Natural killer cell treated with Interleukin-12 subunit alpha and Interleukin-12 subunit beta and Interleukin-15 and Interleukin-18, amount 100 ng/mL, for 72 hours (primary cell): ENCODE measurements at places on chromosomes 11 and 22. TPM values are rescaled to one million over a fixed set of nuclear protein-coding genes. Genes with fewer than 3 reads are reported as not detected.

DNA sequence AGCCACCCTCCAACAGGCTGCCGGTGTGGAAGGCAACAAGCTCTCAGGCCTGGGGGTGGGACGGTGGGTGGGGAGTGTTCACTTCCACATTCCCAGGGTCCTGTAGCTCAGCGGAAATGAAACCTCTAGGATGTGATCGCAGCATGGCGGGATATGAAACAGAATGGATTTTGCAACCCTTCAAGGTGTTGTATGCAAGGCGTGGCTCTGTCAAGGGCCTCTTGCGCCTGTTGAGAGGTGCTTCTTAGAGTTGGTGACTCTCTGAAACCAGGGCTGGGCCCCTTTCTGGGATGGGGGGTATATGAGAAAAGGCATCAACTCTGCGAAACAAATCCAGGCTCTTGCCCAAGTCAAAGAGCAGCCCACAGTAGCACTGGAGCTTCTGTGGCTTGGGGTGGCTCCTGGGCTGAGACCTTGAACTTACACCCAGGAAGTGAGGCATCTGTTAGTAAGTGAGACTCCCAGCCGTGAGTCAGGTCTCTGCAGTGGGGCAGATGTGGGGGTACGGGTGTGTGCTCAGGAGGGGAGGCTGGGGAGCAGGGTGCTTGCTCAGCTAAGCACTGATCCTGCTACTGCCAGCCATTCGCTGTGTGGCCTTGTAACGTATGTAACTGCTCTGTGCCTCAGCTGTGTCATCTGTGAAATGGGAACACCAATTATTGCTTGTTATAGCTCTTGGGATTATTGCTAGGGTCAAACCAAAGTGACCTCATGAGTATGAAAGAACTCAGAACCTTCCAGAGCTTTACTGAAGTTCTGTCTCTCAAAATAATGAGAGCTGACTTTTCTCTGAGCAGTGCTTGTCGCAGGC, 28.3 kb downstream of the NECTIN1 start:
- DNase-seq = no peak
- H3K4me3 ChIP-seq = no peak overlapping the region
- H3K27ac ChIP-seq = no peak overlapping the region
- no peaks in the 10 kb centered on the region for H3K36me3 ChIP-seq
- peaks cover 9% of the 10 kb centered on the region for H3K27me3 ChIP-seq

Gene P2RY2
- total RNA-seq = not detected

DNA sequence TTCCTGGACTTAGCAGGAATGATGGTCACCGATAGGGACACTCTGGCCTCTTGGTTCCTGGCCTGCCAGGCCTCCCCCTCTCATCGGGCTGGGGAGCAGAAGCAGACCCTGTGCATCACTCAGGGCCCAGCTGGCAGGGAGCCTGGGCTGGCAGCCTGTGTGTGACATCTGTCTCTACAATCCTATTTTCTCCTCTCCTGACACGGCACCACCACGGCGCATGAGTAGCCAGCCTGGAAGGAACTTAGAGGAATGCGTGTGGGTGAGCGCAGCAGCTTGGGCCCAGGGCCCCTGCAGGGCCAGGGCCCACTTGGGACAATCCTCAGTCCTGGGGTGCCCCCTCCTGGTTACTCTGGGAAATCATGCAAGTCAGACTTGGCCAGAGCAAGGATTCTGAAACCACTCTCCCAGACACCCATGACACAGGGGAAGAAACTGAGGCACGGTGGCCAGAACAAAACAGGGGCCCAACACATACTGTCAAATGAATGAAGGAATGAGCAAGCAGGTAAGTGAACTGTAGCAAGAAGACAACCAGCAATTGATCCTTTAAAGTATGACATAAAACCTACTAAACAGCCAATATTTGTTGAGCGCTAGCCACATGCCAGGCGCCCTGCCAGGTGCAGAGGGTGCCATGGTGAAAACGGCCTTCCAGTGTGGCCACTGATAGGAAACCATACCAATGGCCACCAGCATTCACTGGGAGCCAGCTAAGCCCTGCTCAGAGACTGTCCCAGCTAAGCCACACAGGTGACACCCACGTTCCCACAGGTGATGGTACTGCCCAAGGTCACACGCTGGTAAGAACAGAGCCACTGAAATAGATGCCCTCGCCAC, 13.3 kb downstream of the RSPH14 start:
- H3K4me3 ChIP-seq = no peak overlapping the region
- H3K4me1 ChIP-seq = no peaks in the 10 kb centered on the region
- no peaks in the 10 kb centered on the region for H3K36me3 ChIP-seq
- peak overlapping the region; percentile 72 for H3K27ac ChIP-seq

DNA sequence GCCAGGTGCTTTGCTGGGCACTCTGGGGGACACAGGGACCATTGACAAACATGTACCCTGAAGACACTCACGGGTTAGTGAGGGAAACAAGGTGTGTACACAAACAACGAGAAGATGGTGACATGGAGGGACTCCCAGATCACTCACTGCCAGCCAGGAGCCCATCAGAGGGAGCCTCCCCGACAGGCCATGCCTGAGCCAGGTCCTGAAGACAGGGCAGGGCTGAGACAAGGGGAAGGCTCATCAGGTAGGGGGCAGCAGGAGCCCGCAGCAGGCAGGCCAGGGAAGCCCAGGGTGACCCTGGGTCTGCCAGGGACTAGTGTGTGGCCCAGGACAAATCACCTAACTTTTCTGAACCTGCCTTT, 127.9 kb downstream of the BUD13 start:
- no peak for DNase-seq
- no peaks in the 10 kb centered on the region for H3K4me1 ChIP-seq
- peaks cover 3% of the 10 kb centered on the region for H3K27me3 ChIP-seq

Gene NFRKB
- total RNA-seq = 45.2 TPM

GRCh38 chr11:66856496-66857233, at the start of gene LRFN4:
LRFN4 (plus strand) TSS chr11:66857064; CDS start chr11:66857745, 681 bp downstream.
- DNase-seq = no peak
- H3K4me3 ChIP-seq = peak within 1 kb of the TSS; percentile 75
- no peaks in the 10 kb centered on the region for H3K36me3 ChIP-seq
- H3K27ac ChIP-seq = no peak within 1 kb of the TSS
- H3K27me3 ChIP-seq = no peaks in the 10 kb centered on the region

GRCh38 chr11:69051381-69052342, 2.9 kb downstream of the TPCN2 start:
- peak; percentile 39 for DNase-seq
- no peaks in the 10 kb centered on the region for H3K36me3 ChIP-seq
- no peaks in the 10 kb centered on the region for H3K27me3 ChIP-seq
- peak overlapping the region; percentile 82 for H3K27ac ChIP-seq
- H3K4me3 ChIP-seq = no peak overlapping the region
- peaks cover 16% of the 10 kb centered on the region for H3K4me1 ChIP-seq

GRCh38 chr11:109140857-109141515, 281.0 kb upstream of the C11orf87 start:
- no peak for DNase-seq
- no peak overlapping the region for H3K27ac ChIP-seq
- H3K27me3 ChIP-seq = peaks cover 9% of the 10 kb centered on the region
- peaks cover 4% of the 10 kb centered on the region for H3K36me3 ChIP-seq

DNA sequence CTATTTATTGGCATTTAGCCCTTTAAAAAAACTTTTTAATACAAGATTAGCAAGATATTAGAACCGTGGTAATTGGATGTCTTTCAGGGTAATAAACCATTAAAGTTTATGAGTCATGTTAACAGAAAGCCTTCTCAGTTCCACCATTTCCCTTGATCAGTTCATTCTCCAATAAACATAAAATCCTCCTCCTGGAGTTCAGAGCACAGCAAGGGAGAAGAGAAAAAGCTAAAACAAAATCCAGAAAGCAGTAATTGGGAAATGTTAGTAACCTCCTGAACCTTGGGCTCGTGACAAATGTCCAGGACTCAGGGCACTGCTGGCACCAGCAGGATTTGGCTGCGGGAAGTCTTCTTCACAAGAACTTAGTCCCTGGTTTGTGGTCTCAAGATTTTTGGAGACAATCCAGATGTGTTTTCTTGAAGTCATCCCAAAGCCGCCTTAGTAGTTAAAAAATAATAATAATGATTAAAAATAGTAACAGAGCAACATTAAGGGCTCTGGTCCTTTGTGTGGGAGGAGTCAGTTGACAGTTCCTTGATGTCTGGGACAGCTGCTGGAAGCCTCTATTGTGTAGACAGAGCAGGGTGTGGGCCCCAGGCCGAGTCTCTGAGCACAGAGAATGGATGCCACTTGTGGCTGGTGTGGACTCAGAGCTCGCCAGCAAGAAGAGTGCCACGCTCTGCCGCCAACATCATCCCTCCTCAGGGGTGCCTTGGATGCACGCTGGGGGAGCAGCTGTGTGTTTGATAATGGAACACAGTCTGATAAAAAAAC, 43.4 kb upstream of the PITPNB start:
- H3K4me3 ChIP-seq = no peak overlapping the region
- no peaks in the 10 kb centered on the region for H3K4me1 ChIP-seq
- DNase-seq = no peak
- H3K36me3 ChIP-seq = no peaks in the 10 kb centered on the region
- H3K27me3 ChIP-seq = no peaks in the 10 kb centered on the region
- H3K27ac ChIP-seq = no peak overlapping the region

DNA sequence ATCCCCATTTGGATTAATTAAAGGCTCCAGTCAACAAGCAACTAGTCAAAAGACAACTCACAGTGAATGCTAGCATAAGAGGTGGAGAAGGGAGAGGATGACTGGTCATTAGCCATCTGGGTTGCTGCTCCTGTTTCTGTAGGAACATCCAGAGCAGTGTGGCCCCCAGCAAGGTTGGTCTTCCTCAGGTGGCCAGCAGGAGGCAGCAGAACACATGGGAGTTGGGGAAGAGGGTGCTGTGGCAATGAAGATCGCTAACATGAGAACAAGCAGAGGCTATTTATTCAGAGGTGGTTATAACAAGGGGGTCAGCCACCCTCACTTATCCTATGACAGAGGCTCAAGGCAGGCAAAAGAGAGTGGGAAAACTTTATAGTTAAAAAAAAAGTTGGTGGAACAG, 21.3 kb downstream of the IZUMO1R start:
- no peak overlapping the region for H3K4me3 ChIP-seq
- H3K27me3 ChIP-seq = peaks cover 11% of the 10 kb centered on the region
- no peaks in the 10 kb centered on the region for H3K36me3 ChIP-seq

Gene SCN3B
- total RNA-seq = not detected

GRCh38 chr22:17234144-17234623, 14.9 kb upstream of the ADA2 start:
- H3K4me1 ChIP-seq = peaks cover 10% of the 10 kb centered on the region
- H3K36me3 ChIP-seq = no peaks in the 10 kb centered on the region
- no peaks in the 10 kb centered on the region for H3K27me3 ChIP-seq
- DNase-seq = no peak

Gene TRIM29
- not detected for total RNA-seq

- no peaks in the 10 kb centered on the region for H3K36me3 ChIP-seq
- peaks cover 4% of the 10 kb centered on the region for H3K4me1 ChIP-seq
- peaks cover 18% of the 10 kb centered on the region for H3K27me3 ChIP-seq
Measured at GRCh38 chr11:12362857-12363256, 14.5 kb upstream of the PARVA start.

DNA sequence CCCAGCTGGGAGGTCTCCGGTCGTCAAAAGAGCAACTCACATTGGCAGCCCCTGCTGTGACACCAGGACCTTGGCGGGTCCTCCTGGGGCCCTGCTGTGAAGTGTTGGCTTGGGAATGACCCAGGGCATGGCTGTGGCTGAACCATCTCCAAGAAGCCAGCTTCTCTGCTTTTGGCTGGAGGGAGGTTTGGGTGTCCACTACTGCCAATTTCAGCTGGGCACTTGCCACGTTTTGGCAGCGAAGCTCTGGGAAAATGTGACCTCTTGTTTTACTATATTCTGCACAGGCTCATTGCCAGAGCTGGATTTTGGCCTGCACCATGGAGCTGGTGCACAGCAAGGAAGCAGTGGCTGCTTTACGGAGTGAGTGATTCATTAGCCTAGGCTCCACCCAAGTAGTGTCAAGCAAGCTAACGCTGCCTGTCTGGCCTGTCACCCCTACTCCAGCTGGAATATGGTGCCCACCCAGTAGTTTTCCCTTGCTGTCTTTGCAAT, 24.3 kb upstream of the SMCO4 start:
- H3K27ac ChIP-seq = no peak overlapping the region
- no peaks in the 10 kb centered on the region for H3K4me1 ChIP-seq
- H3K27me3 ChIP-seq = peaks cover 28% of the 10 kb centered on the region
- H3K4me3 ChIP-seq = no peak overlapping the region
- H3K36me3 ChIP-seq = no peaks in the 10 kb centered on the region

Gene SEZ6L
- not detected for total RNA-seq

Gene FBXO7
- 79.5 TPM for total RNA-seq

DNA sequence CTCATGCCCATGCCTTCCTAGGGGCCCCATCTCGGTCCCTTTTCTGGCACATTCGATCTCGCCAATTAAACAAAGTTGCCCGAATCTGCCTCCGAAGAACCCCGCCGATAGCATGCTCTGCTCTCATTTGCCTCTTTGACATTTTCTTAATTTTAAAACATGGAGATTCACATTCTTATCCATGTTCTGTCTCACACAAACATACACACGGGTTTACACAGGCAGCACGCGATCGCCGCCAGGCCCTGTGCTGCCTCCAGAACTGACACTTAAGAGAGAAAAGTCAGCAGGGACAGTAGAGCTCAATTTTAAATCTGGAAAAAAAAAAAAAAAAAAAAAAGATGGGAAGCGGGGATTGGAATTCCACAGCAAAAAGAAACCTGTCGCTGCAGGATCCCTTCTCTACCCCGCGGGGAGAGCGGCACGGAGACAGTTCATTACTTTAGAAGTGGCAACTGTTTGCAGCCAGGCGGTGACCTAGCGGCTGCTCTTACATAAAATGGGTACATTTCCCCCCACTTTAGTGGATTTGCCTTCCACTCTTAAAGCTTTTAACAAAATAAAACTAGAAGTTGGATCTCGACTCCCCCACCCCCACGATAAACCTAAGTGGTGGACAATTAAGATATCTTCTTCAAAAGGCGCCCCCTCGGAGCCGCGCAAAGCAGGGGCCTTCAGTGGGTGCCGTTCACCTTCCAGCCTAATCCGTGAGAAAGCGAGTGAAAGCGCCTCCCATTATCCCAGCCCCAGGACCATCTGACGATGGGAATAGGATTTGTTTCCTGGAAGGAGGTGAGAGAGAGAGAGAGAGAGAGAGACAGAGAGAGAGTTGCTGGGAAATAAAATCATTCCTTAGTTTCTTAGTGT, 13.7 kb downstream of the PAX6 start:
- H3K36me3 ChIP-seq = peaks cover 10% of the 10 kb centered on the region
- H3K4me3 ChIP-seq = no peak overlapping the region
- peaks cover 53% of the 10 kb centered on the region for H3K27me3 ChIP-seq
- no peak for DNase-seq
- peaks cover 21% of the 10 kb centered on the region for H3K4me1 ChIP-seq
- no peak overlapping the region for H3K27ac ChIP-seq

DNA sequence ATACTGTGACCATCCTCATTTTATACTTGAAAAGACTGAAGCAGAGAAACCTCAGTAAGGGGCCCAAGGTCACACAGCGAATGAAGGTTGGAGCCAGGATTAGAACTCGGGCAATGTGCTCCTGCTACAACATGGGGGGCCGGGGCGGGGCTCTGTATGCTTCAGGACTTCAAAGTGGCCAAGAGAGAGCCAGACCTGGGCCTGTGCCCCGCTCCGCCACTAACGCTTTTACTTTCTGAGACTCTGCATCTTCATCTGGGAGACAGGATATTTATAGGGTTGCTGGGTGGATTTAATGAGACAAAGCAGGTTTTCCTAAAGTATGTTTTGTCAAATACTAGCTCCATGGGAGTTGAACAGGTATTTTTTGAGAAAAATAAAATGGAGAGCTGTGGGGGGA, 33.9 kb upstream of the LYVE1 start:
- H3K4me1 ChIP-seq = peaks cover 9% of the 10 kb centered on the region
- no peaks in the 10 kb centered on the region for H3K36me3 ChIP-seq
- no peak overlapping the region for H3K4me3 ChIP-seq
- no peak for DNase-seq
- H3K27ac ChIP-seq = no peak overlapping the region
- H3K27me3 ChIP-seq = no peaks in the 10 kb centered on the region

GRCh38 chr11:42170601-42171000, 711.1 kb upstream of the LRRC4C start:
- no peak overlapping the region for H3K4me3 ChIP-seq
- H3K36me3 ChIP-seq = peaks cover 8% of the 10 kb centered on the region
- DNase-seq = no peak
- no peaks in the 10 kb centered on the region for H3K4me1 ChIP-seq
